ENCODE measurements at places on chromosomes 11 and 22.

GRCh38 chr11:131978351-131978750 lies 607.9 kb downstream of the NTM start:
- DNase-seq: no peak

GRCh38 chr11:28049338-28050216 lies 58.4 kb downstream of the KIF18A start:
- DNase-seq: no peak

DNA sequence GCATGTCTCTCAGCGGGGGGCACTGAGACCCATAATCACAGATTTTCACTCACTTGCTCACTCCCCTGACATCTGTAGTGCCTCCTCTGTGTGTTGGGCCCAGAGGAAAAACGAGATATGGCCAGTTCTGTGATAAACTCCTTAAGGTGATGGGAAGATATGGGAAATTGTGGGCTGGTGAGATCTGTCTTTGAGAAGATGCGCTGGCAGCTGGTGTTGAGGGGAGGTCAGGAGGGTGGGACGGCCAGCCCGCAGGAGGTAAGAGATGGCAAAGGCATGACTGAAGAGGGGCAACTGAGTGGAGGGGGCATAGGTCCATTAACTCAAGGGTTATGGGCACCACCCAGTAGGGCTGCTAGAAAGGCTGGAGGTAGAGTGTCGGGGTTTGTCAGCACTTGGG lies 60.1 kb upstream of the CLTCL1 start:
- DNase-seq: no peak

DNA sequence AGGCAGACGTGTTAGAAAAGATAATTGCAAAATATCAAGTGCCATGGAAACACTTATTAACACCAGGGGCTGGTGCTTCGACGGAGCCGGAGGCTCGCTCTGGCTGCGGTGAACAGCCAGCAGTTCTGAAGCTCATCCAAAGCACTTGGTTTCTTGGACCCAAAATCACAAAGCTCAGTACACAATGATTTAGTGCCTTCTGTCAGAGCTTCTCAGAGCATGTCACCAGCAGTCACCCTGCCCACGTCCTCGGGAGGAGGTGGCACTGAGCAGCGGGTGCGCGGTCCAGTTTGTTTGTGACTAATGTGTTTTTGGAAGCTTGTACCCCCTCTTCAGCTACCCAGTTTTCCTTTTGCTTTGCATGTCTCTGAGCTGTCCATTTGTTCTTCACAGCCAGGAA lies 58.7 kb upstream of the KIRREL3 start:
- DNase-seq: no peak

DNA sequence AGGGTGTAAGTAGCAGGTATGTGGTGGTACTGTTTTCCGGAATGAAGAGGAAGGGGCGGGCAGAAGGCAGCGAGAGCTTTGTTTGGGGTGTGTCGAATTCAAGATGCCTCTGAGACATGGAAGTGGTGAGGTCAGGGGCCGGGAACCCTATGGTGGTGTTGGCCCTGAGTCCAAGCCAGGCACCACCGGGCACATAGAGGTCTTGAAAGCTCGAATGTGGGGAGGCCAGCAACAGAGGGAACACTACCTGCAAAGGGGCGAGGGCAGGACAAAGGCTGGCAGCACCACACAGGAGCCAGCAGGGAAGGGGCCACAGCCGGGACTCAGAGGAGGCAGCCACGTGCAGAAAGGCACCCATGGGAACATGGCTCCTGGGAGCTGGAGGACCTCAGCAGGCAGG lies 57.8 kb downstream of the CDKN1C start:
- DNase-seq: no peak

GRCh38 chr11:3009481-3009880 lies 17.4 kb upstream of the NAP1L4 start:
- no peak for DNase-seq

DNA sequence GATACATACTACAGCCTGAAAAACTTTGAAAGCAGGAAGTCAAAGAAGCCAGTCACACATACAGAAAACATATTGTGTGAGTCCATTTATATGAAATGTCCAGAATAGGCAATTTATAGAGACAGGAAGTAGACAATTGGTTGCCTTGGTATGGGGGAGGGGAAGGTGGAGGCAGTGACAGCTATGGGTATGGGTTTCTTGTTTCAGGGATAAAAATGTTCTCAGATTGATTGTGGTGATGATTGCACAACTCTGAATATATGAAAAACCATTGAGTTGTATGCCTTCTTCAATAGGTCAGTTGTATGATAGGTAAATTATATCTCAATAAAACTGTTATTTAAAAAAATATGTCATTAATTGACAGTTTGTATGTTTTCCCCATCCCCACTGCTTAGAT lies 137.6 kb downstream of the SNX19 start:
- DNase-seq: no peak

GRCh38 chr11:108672113-108672512 lies 7.2 kb downstream of the DDX10 start:
- no peak for DNase-seq

- DNase-seq: no peak
Observed at GRCh38 chr11:65535102-65535501, 10.2 kb downstream of the SCYL1 start.

DNA sequence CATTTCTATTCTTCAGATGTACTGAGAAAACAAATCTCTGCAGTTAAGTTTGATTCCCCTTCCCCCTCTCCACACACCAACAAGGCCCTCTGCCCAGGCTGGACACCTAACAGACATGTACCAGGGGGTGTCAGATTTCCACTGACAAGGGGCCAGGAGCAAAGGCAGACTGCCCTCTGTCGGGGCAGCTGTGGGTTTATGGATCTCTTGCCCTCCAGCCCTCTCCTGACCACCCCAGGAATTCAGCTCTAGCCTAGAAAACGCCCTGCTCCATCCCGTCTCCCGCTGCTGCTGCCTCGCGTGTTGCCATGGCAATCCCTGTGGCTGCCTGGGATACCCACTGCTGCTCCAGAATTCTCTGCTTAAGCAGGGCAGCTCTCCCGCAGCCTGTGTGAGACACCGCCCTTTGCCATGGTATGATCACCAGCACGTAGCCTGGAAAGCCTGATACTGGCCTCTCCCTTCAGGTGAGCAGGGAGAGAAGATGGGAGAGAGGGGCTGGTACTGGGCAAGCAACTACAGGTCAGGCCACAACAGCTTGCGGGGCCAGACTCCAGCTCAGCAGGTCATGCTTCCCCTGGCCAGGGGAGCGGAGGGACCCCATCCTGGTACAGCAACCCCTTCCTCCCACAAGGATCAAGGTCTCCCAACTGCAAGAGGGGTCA lies 41.6 kb downstream of the BUD13 start:
- no peak for DNase-seq

DNA sequence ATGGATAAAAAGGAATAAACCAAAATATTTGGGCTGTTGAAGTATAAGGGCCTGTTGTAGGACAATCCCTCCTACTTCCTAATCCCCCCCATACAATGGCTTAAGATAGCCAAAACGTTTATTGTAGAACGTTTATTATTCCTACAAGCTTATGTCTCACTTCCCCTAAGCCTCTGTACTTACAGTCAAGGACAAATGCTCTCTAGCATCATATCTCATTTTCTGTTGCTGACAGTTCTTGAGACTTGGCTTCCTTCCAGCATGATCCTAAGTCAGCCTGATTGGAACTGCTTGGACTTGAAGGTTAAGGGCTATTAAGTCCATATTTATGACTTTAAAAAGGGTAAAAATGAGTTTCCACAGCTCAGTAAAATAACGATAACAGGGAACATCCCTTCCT lies 8.8 kb downstream of the MISFA start:
- DNase-seq: no peak

GRCh38 chr11:86511086-86511551 lies 136.4 kb downstream of the CCDC81 start:
- DNase-seq: no peak

DNA sequence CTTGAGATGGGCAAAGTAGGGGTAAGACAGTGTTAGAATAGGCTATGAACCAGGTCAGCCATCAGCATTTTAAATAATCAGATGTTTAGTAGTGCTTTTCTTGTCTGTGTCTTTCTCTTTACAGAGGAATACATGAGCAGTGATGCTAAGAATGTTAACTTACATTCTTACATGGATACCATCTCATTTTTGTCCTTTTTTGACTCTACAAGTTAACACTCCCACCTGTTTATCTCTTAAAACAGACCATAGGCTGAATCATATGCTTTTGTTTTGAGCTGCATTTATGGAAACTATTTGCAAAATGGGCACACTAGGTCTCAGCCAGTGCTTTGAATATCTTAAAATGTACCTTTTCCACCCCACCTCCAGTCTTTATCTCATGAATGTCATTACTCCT lies 25.6 kb upstream of the ADSL start:
- no peak for DNase-seq

DNA sequence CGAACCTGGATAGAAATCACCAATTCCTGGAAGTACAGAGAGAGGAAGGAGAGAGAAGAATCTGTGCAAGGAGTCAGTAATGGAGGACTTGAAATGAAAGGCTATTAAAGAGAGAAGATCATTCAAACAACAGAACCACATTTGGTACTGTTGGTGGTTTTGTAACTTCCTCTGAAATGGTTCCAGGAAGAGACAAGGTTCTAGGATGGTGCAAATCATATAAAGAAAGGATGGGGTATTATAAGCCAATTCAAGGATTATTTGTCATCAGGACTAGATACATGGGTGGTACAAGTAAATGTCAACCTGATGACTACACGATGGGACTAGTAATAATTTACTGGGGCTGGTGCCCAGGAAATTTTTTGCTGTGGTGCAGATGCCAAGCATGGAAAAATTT lies 28.9 kb upstream of the TMA7B start:
- no peak for DNase-seq

DNA sequence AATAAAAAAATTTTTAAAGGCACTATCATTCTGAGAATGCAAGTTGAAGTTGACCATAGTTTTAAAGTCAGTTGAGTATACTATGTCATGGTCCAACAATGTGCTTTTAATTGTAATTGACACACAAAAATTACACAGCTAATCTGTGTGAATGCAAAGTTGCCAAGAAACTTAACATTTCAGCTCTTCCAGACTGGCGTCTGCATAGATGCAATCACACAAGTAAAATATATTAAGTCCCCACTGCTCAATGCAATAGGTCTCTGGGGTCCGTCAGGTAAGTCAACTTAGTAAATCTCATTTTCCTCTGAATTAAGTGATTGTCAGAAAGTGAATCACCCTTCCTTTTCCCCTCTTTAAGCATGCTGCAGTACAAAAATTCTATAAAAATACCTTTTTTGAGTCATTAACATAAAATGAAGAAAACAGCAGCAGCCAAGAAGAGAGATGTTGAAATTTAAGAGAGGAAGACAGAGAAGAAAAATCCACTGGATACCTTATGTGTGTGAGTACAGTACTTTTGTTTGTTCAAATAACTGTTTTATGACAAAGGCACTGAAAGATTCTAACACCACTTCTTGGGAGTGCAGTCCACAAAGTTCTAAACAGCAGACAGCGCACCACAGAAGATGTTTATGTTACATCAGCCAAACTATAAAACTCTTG lies 5.1 kb downstream of the FZD4 start:
- DNase-seq: no peak

DNA sequence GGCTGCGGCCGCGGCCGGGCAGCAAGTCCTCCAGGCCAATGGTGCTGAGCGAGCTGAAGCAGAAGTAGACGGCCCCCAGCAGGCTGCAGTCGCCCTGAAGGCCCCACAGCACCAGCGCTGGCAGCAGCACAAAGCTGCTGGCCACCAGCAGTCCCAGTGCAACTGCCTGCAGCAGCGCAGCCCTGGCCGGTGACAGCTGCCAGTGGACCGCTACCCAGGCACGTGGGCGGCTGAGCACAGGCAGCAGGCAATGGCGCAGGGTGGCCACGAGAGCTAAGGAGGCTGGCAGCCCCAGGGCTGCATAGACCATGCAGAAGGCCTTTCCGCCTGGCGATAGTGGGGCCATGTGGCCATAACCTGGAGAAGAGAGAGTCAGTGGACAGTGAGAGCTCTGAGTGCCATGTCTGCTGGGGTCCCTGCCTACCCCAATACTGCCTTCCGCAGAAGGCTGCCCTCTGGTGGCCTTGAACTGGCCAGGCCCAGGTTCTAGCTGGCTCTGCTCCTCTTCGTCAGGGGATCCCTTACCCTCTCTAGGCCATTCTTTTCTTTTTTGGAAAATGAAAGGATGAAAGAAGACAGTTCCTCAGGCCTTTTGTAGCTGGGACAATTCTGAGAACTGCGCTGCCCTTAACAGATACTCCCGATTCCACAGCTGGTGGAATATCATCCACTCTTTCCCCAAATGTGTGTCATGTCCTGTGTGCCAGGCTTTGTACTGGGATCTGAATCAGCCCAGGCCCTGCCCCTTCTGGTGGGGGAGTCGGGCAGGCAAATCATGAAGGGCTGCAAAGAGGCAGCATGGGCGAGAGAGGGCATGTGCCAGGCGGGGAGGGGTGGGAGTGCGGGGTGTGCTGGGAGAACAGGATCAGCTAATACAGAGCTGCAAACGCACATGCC lies 1.8 kb downstream of the KCNK7 start:
- DNase-seq: no peak

DNA sequence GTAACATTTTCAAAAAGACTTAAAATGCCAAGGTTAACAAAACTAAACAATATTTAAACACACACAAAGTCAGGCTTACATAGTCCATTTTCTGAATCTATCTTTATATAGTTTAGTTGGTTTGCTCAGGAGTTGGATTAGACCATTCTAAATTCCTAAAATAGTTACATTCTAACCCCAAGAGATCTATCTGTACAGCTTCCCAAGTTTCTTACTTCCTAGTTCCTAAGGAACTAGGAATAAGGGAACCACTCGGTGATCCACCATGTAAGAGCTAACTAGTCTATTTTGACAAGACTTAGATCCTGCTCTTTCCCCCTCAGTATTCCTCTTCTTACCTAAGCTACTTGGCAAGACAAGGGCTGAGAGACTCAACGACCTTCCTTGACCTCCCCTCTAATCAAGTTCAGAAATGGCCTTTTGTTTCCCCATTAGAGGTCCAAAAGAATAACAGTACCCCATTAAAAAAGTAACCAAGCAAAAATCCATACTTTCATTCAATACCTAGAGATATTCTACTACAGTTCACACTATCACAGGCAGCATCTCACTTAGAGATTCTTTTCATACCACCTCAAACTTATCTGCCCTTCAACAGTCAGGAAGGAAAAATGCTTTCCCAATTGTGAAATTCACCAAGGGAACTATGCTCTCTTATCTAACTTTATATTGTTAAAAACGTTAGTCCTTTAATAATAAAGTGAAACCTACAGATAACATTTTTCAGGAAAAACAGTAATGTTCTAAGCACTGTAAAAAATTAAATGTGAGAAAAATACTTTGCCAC lies 253.1 kb downstream of the TTC28 start:
- no peak for DNase-seq

- DNase-seq: no peak
Observed at GRCh38 chr22:20642668-20643179, 131.2 kb upstream of the SERPIND1 start.
